ENCODE measurements at places on chromosomes 6 and 20. TPM values are rescaled to one million over a fixed set of nuclear protein-coding genes. Genes with fewer than 3 reads are reported as not detected.

Gene NKX2-4
- total RNA-seq: not detected

Gene PAX1
- total RNA-seq: not detected

Gene THBS2
- total RNA-seq: 373 TPM

Gene FILIP1
- total RNA-seq: 40.3 TPM

DNA sequence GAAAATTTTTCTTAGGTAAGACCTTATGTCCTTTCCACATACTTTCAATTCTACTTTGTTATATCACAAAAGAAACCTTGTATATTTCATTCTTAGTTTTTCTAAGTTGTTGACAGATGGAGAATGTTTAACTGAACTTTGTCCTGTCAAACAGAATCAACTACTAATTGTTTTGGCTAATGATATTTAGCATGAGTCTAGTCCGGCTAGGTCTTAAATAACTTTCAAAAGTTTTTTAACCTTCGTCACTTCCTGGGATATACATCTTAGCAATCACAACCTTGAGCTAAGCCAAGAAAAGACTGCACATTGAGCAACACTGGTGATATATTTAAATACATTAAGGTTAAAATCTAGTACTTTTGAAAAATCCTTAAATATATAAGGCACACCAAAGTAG is 62.9 kb upstream of the RUNX2 start:
- DNase-seq: no peak

DNA sequence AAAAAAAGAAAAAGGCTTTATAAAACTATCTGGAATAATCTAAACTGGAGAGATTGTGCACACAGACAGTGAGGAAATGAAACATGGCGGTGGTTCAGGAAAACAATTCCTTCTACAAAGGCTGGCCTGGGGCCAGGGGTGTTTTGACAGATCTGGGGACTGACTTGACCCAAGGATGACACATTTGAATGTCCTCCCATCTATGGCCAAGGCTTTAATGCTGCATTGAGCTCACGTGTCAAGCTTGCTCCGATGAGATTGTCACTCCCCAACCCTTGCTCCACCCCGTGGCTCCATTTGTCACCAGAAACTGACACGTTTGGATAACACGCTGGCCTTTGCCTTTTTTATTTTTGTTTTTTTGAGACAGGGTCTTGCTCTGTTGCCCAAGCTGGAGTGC is 156.1 kb downstream of the ZFP64 start:
- DNase-seq: no peak

DNA sequence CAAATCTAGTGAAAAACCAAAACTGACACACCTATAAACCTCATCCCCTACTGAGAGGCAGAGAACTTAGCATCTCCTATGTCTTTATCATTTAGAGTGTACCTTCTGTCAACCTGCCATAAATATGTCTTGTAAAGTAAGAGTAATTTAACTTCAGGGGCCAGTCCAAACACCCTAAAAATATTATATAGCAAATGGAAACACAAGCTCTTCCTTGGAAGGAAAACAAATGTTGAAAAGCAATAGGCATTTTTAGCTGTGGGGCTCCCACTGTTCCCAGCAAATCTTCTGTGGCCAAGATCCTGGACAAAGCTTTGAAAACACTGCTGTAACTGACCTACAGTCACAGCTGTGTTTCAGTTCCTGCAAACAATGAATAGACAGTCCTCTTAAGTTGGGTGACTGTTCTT is 140.0 kb upstream of the RNF217 start:
- no peak for DNase-seq

- no peak for DNase-seq
Measured at GRCh38 chr6:5250911-5251310, 9.8 kb downstream of the LYRM4 start.

- DNase-seq: no peak
Measured at GRCh38 chr20:4607287-4607713, 114.4 kb upstream of the PRND start.

DNA sequence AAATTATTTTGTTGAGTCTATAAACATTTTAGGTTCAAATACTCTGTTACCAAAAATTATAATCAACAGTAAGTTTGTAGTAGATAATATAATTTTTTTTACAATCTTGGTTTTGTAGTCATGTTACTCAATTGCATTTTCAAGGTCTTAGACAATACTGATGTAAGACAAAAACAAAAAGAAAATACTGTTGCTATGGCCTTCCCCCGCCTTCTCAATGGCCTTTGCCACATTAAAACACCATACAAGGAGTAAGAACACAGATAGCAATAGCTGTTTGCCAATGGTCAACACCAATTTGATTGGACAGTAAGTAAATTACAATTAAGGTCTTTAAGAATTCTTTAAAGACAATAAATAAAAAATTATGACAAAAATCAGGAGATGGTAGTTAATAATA is 450.2 kb downstream of the CDC5L start:
- DNase-seq: no peak

DNA sequence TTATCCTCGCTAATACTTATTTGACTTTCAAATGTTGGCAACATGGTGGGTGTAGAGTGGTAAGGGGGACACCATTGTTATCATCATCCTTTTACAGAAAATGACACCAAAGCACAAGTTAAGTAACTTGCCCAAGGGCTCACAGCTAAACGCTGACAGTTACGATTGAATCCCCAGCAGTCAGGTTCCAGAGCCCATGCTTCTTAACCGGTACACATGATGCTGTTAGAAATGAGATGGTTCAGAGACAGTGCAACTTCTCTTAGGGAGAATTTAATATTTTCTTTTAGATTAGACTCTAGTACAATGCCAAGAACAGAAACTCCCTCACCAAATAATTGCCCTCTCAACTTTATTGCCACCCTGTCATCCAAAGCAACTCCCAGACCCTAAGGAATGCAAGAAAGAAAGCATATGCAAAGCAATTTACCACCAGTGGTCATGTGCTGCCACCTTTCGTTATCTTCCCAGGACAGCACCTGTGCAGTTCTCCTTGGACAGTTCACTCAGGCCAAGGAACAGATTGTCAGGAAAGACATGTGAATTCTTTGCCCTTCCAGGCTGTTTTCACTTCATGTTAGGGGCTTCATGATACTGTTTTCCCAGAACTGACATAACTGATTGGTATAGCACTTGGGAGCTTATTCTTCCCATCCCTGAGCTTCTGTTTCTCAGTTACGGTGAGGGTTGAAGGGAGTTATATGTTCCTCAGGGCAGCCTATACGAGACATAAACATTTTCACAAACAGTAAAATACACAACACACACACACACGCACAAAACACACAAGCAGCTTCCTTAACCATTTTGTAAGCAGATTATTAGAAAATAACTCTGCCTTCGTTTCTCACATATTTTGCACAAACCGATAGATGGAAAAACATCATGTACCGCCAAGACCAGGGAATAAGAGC is 5.1 kb downstream of the HLA-DMA start:
- no peak for DNase-seq

DNA sequence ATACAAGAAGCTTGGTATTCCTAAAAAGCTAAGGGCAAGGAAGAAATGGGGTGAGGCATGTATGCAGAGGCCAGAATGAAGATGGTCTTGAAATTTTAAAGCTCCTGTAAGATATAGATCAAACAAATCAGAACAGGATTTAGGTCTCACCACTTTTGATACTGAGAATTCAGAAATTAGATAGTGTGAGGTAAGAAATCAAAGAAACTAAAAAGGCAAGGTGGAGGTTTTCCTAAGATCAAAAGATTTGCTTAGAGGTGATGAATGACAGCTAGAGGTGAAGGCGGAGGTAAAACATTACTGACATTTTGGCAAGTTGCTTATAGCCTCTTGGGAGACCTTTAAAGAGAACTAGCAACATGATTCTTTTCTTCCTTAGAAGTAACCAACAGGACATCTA is 225.2 kb upstream of the SGK1 start:
- DNase-seq: no peak

- no peak for DNase-seq
Measured at GRCh38 chr6:122400121-122400450, 634 bp downstream of the HSF2 start.

DNA sequence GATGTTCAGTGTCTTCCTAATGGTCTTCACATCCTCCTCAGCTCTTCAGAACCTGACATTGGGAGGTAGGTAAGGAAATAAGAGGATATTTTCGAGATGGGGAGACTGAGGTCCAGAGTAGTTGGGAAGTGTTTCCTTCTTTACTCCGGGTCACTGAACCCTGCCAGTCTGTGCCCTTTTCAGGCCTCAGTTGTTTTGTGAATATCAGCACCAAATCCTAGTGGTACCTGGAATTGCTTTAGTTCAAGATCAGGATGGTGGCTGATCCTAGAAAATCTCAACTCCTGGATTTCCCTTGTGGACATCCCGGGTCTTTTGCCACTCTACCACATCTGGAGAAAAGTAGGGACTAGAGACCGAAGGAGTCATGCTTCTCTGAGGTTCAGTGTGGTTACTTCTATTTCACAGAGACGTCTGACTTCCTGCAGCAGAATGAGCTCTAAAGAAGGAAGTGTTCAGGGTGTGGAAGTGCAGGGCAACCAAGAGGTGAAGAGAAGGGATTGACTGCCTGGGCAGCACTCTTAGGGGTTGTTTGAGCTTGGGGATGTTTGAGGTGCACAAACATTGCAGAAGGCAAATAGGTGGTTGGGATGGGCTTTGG is 995 bp downstream of the STK4 start:
- DNase-seq: no peak
